ENCODE measurements at places on chromosomes 7 and 10.
A peak's percentile ranks its signal among the peaks of the same experiment; 100 is the strongest.

DNA sequence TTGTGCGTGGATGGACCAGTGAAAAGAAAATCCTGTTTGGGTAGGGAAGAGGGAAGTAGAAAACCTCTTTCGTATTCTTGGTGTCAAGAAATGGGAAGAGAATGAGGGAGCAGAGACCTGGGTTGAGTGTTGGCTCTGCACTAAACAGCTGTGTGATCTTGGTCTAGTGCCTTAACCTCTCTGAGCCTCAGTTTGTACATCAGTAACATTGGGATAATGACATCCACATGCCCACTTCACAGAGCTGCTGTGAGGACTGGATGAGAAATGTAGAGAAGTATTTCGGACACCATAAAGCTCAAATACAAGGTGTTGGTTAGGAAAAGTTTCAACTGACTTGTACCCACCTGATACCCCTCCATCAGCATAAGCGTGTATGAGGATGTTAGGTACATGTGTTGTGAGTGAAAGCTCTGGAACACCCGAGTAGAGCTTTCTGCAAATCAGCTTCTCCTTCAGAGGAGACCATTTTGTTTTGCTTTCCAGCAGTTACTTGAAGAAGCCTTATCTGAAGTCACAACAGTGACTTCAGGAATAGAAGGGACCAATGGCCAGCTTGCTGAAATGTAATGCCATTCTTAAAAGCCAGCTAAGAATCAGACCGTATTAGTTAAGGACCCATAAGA, 11.2 kb downstream of the TRIM56 start:
- DNase-seq, result no peak

DNA sequence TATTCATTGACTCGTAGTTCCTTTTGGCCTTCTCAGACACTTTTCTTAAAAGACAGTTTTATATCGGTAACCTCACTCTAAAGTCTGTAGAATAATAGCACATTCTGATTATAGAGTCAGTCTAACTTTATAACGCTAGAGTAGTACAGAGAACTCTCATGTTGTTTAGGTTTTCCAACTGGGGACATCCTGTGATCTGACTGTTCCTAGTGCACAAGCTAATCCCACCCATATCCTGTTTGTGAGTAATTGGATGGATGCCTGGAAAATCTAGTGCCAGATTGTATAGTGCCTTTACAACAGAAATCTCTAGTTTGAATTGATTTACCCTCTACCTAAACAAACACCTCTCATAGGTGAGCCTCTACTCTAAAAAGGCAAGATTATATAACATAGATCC, 107.4 kb downstream of the ZEB1 start:
- DNase-seq, result no peak

- no peak for DNase-seq
Observed at GRCh38 chr7:111265394-111265793, 174.5 kb downstream of the LRRN3 start.

- peak; percentile 42 for DNase-seq
Observed at GRCh38 chr10:75243426-75243825, 7.7 kb upstream of the COMTD1 start.

- no peak for DNase-seq
Observed at GRCh38 chr10:90424730-90425129, 433.1 kb downstream of the HTR7 start.

- no peak for DNase-seq
Observed at GRCh38 chr7:22016507-22016906, 70.8 kb upstream of the CDCA7L start.

GRCh38 chr10:97291357-97292096, 910 bp downstream of the ARHGAP19 start:
- DNase-seq, result no peak

- no peak for DNase-seq
Observed at GRCh38 chr10:29648983-29649268, 14.2 kb upstream of the SVIL start.

- DNase-seq, result peak; percentile 87
Observed at GRCh38 chr10:5888843-5889623, 660 bp downstream of the ANKRD16 start.

- no peak for DNase-seq
Observed at GRCh38 chr7:123994449-123994848, 38.4 kb downstream of the TMEM229A start.

GRCh38 chr7:158695726-158696452, 8.7 kb downstream of the NCAPG2 start:
- peak; percentile 61 for DNase-seq

- DNase-seq, result no peak
Observed at GRCh38 chr10:44253769-44254462, 131.0 kb downstream of the CXCL12 start.

- no peak for DNase-seq
Observed at GRCh38 chr7:148681821-148682220, 16.9 kb upstream of the CUL1 start.

GRCh38 chr7:153530441-153530840, 521.8 kb upstream of the DPP6 start:
- no peak for DNase-seq

DNA sequence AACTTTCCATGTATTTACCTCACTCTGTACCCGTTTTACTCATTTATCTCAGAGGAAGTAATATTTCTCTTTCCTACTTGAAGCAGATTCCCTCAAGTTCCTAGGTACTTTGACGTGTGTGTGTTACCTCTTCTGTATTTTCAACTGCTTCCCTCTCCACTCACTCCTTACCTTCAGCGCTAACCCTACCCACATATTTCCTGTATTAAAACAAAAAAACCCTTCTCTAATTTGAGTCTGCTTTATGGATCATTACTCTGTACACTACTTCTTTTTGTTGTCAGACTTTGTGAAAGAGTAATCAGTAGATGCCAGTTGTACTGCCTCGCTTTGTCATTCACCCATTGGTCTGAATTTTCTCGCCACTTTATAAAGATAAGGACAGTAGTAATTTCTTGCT, 74.0 kb downstream of the CDK13 start:
- no peak for DNase-seq

DNA sequence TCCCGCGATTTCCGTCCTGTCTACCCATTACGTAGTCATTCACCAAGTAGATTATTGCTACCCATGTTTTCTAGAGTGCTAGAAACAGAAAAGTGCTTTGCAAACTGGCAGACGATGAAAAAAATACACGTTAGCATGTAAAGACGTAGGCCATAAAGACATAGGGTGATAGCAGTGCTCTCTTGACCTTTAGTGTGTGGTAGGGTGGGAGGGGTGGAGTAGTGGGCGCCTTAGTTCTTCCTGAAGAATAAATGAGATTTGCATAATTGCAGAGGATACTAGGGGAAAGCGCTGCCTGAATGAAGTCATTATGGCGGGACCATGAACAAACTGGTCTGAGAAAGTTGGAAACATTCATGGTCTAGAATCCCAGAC, 948 bp downstream of the ZNF485 start:
- DNase-seq, result no peak

- DNase-seq, result no peak
Observed at GRCh38 chr7:125355899-125356298, 426.3 kb upstream of the POT1 start.

DNA sequence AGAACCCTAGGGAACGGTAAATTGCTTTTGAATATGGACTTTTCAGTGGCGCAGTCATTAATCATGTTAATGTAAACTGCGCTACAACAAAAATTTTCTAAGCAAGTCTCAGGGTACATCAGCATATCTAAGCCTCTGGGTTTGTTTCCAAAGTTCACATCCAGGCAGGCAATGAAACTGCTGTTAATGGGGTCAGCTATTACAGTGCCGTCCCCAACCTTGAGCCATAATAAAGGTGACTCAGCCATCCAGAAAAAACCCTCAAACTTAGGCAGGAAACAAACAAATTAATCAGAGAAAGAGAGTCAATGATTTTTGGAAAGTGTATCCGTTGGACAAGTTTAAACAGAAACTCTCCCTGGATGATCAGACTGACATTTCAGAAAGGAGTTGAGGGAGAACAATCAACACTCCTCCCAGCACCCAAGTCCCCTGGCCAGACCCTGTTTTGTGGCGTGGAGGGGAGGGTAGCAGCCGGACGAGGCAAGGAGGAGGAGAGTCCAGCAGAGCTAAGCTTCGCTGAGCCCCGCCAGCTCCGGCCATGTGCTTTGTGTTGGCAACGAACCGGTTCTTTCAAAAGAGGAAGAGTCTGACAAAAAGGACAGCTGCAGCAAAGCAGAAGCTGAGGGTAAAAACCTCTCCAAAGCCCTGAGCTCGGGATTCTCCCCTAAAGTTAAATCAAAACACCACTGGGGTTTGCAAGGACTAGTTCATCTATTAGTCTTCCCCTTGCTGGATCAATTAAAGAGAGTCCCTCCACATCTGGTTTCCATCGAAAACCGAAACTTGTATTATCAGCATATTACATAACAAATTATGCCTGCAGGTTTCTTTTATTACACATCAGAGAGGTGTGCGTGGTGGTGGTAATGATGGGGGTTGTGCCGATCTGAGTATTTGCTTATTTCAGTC, 3.6 kb downstream of the FAM53B start:
- peak; percentile 69 for DNase-seq

DNA sequence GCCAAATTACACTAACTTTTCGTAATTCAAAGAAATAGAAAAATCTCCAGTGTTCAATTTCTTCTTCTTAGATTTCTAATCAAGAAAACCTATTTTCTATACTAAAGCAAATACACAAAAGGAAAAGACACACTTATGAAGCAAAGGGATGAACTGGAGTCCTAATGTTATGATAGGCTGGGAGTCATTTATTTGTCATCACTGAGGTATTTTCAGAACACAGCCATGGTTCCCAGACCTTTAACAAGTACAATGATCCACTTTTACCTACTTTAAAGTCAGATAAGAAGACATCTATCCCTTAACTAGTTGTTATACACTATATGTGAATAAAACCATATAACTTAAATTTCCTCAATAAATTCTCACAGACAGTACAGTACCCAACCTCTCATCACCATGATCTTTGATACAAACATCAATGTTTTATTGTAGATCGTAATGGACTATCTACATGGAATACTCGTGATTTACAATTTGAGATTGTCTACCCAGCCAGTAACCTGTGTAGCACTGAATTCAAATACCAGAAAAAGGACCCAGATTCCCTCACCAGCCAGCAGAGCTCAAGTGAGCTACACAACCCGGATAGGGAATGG, 12.5 kb downstream of the ASNS start:
- no peak for DNase-seq

DNA sequence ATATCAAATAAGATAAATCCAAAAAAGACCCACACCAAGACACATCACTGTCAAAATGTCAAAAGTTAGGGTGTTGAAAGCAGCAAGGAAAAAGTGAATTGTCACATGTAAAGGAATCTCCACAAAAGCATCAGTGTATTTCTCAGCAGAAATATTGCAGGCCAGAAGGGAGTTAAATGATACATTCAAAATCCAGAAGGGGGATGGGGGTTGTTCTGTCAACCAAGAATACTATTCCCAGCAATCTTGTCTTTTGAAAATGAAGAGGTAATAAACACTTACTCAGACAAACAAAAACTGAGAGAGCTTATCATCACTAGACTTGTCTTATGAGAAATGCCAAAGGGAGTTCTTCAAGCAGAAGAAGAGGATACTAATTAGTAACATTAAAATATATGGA, 191.1 kb upstream of the NOBOX start:
- no peak for DNase-seq

GRCh38 chr10:50605269-50605950, 18.3 kb downstream of the SGMS1 start:
- DNase-seq, result no peak

DNA sequence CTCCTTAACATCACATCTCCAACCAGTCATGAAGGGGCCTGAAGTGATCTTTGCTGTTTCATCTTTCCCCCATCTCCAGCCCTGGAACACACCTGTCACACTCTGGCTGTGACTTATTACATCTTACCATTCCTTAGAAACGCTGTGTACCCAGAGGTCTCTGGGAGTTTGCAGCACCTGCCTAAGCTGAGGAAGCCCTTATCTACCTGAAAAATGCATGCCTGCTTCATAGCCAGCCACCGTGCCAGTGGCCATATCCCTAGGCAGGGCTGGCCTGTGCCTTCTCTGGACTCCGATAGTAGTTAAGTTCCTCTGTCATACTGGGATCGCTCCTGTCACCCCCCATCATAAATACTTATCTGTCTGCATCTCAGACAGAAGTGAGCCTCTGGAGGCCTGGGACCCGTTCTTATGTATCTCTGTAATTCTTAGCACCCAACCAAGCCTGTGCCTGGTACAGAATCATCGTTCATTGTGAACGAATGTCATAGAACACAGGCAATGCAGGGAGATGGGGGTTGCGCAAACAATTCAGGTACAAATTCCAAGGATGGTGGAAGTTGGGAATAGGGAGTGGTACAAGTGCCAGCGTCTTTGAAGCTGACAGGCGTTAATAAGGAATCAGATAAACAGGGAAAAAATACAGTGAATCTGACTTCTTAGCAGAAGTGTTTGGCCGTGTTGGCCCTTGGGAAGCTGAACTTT, 254.6 kb downstream of the CAMK1D start:
- no peak for DNase-seq

DNA sequence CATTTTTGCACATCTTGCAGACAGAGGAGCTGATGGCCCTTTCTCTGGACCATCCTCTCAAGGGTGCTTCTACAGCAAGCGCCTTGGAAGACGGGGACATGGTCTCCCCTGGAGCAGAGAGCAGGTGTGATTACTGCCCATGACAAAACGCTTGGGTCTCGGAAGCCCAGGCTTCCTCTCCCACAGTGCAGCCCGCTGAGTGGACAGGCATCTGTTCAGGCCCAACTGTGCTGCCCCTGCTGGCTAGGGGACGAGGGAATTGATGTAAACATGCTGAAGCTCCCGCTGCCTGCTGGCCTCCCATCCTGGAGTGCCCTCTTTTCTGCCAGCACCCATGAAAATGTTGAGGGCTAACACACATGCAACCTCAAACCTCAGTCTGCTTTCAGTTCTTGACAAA, 14.3 kb downstream of the IL15RA start:
- peak; percentile 47 for DNase-seq

GRCh38 chr10:49309691-49310411, 10.9 kb downstream of the C10orf71 start:
- DNase-seq, result no peak

GRCh38 chr10:105139363-105139896, 498.3 kb downstream of the SORCS3 start:
- no peak for DNase-seq

DNA sequence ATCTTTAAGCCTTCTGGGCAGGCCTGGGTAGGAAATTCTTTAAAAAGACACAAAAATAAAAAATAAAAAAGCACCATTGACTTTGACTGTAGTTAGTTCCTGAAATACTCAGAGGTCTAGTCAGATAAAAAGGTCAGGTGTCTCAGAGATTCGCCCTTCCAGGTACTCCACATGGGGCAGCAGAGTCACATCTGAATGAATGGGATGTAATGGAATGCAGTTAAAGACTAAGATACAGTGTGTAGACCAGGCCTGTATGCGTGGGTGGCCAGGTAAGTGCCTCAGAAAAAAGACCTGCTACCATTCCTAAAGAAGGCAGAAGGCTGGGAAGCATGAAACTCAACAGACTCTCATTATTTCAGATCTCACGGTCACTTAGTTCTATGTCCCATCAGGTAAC, 68.6 kb upstream of the SEM1 start:
- DNase-seq, result peak; percentile 82

DNA sequence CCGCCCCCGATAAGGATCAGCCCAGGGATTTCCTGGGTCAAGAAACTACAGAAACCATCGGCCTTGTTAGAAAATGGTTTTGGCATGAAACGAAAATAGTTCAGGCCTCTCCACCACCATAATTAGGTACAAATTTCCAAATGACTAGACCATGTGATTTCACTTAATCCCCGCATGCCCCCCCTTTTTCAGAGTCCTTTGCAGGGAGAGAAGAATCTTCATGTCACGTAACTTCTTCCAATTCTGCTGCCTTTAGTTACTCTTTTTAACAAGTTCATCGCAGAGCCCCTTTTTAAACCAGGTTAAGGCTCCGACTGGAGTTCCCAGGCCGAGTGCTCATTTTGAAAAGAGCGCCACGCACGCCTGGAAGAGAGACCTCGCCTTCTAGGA, 3.4 kb downstream of the PDGFA start:
- DNase-seq, result no peak

Data from endodermal cell (in vitro differentiated cells).